HT1080 (cell line): ENCODE measurements at places on chromosomes 5 and 9.
A peak's percentile ranks its signal among the peaks of the same experiment; 100 is the strongest.

DNA sequence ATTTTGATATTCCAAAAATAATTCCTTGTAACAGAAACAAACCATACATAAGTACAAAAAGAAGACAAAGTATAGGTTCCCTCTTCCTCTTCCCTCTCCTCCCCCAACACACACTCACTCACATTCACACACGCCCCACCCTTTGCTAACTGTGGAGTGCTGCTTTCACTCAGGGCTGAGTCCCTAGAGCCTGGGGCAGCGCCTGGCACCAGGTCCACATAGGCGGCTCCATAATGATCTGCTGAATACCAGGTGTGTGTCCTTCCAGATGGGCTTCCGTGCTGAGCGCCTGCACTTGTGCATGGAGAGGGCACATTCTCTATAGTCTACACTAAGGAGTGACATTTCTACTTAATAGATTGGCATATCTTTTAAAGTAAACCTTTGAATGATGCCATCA is 3.7 kb downstream of the SEMA4D start:
- no peak for DNase-seq

DNA sequence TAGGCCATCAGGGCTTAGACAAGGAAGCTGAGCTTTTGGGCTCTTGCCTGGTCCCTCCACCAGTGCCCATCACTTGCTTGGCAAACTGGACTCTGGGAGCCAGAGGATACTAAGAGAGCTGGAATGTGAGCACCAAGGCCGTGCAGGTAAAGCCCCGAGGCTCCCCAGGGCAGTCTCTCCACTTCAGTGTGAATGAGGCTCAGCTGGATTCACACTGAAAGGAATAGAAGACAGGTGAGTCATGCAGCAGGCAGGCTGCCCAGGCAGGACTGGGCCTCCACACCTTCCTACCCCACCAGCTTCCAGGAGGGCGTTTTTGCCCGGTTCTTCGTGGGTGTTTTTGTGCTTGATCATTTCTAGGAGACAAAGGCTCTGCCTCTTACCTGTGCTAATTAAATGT is 7.3 kb upstream of the CTSV start:
- DNase-seq: peak; percentile 48

DNA sequence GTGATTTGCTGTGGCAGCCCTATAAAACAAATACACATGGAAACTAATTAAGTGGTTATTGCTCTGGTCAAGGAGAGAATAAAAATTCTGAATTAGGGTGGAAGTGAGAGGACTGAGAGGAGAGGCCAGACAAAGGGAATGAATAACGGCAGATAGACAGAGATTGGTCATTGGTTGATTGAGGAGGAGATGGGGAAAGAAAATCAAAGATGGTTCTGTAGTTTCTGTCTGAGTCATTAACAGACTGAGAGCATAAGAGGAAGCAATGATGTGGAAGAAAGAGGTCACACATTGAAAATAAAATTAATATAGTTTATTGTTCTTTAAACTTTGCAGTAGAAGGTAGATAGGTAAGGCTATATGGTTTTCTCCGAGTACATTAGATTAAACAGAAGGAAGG is 469.8 kb downstream of the ACTL7B start:
- DNase-seq: no peak

- no peak for DNase-seq
These were observed 60.3 kb upstream of the PCSK1 start for GRCh38 chr5:96493219-96493790.

GRCh38 chr9:15361737-15362136 is 54.7 kb upstream of the TTC39B start:
- DNase-seq: no peak

GRCh38 chr9:134346151-134346550 is 19.9 kb downstream of the RXRA start:
- no peak for DNase-seq

DNA sequence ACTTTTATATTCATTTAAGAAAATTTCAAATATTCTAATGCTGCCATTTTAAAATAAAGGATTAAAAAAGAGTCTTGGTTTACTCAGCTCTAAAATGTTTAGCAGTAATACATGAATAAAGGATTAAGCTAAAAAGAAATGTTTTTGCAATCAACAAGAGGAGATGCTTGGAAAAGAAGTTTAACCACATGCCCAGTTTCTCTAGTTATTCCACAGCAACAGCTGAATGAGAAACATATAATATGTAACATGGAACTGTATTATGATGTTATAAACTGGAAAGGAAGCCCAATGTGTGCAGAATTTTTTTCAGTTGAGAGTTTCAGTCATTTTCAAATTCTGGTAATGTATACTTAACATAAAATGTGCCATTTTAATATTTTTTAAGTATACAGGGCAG is 76.5 kb upstream of the ALDH1A1 start:
- no peak for DNase-seq

DNA sequence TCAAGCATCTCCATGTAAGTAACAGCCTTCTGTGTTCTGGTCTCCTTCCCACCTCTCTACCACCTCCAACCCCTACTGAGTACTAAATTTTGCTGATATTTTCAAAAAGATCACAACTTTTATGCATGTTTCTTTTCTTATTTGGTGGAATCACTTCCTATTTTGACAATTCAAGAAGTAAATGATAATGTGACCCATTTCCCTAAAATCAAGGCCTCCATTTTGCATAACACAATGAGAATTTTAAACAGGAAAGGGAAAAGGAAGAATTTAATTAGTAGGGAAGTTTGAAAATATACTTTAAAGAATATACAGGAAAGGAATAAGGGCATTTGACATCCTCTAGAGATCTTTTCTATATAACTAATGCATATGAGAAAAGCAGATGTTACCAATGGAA is 212.9 kb upstream of the RASA1 start:
- DNase-seq: no peak

DNA sequence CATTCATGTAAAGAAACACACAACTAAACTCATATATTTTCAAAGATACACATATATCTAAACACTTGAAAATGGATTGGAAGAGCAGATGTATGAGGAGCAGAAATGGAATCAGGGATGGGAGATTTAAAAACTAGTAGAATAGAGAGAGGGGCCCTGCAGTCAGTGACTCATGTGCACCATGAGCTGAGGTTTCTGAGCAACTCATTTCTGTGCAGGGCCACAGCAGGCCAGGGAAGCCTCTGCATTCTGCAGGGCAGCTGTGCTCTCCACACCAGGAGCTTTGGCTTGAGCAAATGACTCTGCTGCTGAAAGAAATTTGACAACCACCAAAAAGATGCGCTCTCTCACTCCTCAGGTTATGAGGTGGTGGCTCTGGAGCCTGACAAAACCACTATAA is 27.1 kb downstream of the LHX6 start:
- peak; percentile 67 for DNase-seq

DNA sequence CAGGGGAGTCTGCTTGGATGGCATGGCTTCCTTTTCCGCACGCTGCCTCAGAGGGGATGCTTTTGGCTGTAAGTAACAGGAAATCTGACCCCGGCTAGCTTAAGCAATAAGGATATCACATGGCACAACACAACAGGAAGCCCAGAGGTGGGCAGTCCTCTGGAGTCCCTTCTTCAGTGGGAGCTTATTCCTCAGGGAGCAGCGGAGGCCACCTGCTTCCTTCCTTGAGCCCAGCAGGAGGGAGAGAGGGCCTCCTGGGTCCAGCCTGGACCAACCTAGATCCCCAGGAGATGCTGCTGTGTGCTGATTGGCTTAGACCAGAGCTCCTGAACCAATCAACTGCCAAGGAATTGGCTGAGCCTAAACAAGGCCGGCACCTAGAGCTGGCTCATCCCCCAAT is 66.3 kb downstream of the C9orf50 start:
- peak; percentile 46 for DNase-seq

GRCh38 chr9:110837401-110838005 is 168.9 kb downstream of the MUSK start:
- no peak for DNase-seq

DNA sequence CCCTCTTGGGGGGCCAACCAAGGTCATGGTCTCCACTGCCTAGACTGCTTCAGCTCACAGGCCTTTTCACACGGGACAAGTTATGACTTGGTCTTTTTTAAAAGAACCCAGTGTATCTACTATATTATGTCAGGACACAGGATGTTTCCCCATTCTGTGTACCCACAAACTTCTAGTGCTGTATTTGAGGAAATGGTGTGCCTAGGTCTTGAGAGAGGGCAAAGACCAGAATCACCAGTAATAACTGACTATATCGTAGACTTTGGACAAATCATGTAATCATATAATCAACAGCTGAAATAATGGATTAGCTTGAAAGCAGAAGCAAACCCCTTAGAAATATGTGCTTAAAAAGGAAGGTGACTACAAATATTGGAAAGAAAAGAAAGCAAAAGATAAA is 133.3 kb downstream of the ARL15 start:
- DNase-seq: no peak

DNA sequence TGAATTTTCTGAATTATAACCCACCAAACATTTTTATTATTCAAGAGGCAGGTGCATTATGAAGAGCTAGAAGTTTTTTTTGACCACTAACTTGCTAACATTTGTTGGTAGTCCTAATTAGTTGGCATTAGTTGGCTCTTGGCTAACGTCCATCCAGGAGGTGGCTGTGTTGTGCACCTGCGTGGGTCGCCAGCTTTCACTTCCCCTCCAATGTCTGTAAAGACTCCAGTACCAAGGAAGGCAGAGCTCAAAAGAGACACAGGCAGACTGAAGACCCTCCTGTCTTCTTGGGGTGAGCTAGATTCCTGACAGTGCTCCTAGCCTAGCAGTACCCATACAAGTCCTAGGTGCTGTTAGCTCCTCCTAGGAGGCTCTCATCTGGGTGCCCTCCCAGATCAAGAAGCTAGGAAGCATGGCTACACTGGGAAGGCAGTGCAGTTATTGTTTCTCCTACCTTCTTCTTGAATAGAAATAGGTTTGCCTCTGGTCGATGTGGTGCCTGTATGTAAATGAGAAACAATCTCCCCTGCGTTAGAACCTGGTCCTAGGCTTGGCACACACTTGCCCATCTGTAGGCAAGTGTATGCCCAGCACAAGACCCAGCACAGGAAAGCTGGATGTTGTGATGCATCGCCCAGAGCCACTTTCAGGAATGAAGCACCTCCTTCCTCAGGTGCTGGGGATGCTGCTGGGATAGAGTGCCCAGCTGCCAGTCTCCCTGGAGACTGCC is 190.9 kb downstream of the ICE1 start:
- DNase-seq: no peak

GRCh38 chr9:29176786-29177185 is 1603.5 kb upstream of the C9orf72 start:
- DNase-seq: no peak
